Stimulated activated CD8-positive, alpha-beta memory T cell treated with anti-CD3 and anti-CD28 coated beads, Interleukin-15, amount 100 ng/mL, for 4 hours (primary cell): ENCODE measurements at places on chromosomes 12 and 14.
A peak's percentile ranks its signal among the peaks of the same experiment; 100 is the strongest.

DNA sequence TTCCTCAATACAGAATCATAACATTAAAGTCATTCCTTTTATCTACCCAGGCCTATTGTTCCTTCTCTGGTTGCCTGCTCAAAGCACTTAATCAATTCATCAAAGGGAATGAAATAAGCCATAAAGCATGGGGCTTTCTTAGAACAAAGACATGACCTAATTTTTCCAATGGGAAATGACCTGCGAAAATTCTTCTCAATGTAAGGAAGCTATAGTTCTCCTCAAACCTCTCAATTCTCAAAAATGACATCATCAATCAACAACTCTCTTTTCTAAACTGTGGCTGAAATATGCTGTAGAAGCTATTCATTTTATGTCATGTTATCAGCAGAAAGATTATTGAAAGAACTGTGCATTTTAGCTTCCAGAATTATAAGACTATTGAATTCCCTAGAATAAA lies 116.0 kb upstream of the PTPRR start:
- no peak for DNase-seq

- DNase-seq = no peak
These were observed 321.9 kb upstream of the RTL1 start for GRCh38 chr14:101225157-101226152.

DNA sequence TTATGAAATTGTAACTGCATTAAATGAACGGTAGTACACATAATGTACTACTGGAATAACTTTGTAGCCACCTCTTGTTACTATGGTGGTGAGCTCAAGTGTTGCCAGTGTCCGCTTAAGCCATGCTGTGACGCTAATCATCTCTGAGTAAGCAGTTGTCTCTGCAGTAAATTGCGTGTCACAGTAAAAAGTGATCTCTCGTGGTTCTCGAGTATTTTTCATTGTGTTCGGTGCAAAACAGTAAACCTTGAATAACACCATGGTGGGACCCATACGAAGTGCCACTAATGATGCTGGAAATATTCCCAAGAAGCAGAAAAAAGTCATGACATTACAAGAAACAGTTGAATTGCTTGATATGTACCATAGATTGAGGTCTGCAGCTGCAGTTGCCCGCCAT lies 524.8 kb downstream of the SOX5 start:
- no peak for DNase-seq

DNA sequence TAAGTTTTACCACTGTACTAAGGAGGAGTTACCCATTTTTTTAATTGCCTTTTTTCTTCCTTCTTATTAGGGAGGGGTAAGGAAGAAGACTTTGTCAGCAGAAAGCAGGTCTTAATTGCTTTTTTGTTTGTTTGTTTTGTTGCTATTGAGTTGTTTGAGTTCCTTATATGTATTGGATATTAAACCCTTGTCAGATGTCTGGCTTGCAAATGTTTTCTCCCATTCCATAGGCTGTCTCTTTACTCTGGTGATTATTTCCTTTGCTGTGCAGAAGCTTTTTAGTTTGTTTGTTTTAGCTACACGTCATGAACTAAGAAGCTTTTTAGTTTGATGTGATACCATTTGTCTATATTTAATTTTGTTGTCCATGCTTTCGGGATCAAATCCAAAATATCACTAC lies 13.3 kb downstream of the SPIC start:
- no peak for DNase-seq

DNA sequence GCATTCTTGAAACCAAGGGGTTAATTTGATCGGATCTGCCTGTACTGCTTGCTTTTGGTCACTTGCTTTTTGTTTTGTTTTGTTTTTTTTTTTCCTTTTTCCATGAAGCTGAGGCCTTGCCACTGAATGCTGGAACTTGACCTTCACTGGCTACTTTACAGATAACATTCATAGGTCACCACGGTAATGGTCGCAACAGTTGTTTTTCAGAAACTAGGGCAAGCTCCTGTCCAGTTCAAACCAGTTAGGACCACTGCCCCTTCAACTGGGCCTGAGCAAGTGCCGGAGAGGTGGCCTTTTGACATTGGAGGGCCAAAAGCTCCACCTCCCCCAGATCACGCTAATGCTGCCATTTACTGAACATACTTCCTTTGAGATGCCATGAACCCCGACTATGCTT lies 147.6 kb downstream of the FOXN3 start:
- no peak for DNase-seq

DNA sequence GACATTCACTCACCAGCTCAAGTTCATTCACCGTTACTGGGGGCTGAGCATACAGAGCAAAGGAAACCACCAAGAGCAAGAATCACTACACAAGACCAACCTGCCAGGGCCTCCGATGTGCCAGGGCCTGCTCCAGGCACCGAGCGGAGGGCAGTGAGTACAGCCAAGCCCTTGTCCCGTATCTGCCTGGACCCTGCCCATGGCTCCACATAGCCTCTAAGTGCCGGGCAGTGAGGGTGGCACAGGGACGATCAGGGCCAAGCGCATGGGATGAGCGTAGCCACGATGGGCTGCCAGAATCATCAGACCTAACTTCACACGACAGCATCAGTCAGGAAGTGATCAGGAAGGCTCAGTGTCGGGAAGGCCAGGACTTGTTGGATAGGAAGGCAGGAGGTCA lies 199.6 kb downstream of the BCL11B start:
- DNase-seq = no peak

GRCh38 chr14:54695196-54695595 lies 128.3 kb downstream of the SAMD4A start:
- no peak for DNase-seq

DNA sequence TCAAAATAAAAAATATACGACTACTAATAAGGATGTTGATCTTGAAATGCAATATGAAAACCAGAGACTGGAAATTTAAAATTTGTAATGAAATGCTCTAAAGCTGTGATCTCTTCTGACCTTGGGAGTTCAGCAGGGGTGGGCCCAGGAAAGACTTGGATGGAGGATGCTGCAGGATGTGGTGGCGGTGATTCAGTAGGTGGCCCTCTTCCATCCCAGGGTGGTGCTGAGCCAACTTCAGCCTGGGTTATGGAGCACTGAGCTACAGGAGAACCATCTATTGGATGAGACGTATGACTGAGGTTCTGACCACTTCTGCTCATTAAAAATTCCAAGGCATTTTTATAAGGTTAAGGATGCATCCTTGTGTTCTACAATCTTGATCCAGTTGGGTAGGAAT lies 6.9 kb upstream of the PDE3A start:
- DNase-seq = no peak

- DNase-seq = no peak
These were observed 191.4 kb downstream of the TTC7B start for GRCh38 chr14:90624732-90625400.

DNA sequence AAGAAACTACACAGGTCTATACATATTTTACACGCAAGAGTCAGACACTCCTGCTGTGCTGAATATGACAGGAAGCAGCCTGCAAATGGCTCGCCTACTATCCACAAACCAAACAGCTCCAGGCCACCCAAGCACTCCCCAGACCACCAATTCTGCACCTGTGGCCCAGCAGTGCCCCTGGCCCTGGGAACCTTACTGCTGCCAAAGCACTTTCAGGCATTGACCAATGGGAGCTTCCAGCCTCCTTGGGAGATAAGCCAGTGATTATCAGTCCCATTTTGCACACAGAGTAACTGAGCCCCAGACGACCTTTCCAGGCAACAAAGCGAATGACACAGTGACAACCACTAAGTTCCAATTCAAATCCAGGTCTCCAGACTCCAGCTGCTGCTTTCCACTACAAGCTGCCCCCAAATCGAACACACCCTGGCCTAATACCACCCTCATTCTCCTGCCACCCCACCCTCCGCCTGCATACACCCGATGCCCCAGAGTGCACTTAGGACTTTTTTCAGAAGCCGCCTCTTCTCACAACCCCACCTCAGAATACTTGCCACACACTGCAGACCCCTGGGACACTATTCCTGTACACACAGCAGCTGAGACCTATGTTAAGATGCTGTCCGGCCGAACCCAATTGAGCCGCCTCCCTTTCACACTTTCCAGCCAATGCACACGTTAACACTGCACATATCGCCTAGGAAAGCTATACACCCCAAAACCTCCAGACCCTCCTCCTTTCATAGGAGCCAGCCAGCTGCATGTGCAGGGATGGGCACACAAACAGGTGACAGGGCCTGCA lies 126.1 kb upstream of the PRMT8 start:
- DNase-seq = no peak

GRCh38 chr12:107126796-107127481 lies 33.6 kb upstream of the CRY1 start:
- DNase-seq = no peak

DNA sequence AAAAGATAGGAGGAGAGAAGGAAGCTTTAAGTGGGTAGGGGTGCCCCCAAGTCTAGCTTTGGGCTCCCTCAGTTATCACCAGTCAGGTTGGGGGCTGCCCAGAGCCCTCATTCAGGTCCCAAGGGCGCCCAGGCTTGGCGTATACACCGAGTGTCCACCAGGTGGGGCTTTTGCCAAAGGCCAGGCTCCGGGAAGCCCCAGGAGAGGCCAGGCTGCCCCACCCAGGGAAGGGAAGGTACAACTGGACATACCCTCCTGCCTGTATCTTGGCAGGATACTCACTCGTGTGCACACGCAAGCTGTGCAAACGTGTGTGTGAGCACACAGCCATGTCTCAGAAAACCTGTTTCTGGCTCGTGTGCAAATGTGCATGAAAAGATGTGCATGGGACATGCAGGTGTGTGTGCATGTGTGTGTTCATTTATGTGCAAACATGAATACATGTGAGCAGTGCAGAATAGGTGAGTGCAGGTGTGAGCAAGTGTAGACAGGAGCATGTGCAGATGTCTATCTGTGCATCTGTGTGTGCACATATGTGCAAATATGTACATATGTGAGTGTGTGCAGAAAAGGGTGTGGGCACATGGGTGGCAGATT lies 103.9 kb upstream of the MYL2 start:
- no peak for DNase-seq

DNA sequence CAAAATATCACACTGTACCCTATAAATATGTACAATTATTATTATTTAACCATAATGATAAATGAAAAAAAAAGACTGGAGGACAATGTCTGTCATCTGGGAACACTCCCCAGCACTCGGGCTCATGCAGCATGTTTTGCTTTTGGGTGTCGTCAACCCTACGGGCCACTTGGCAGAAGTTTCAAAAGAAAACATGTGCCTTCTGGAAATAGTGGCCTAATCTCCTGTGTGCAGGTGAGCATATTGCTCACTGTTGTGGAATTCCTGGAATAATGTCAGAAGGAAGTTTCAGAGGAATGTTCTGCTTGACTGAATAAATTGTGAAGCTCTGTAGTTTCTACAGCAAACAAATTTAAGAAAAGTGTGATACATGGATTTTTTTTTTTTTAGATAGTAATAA lies 298.3 kb downstream of the SSPN start:
- DNase-seq = no peak

DNA sequence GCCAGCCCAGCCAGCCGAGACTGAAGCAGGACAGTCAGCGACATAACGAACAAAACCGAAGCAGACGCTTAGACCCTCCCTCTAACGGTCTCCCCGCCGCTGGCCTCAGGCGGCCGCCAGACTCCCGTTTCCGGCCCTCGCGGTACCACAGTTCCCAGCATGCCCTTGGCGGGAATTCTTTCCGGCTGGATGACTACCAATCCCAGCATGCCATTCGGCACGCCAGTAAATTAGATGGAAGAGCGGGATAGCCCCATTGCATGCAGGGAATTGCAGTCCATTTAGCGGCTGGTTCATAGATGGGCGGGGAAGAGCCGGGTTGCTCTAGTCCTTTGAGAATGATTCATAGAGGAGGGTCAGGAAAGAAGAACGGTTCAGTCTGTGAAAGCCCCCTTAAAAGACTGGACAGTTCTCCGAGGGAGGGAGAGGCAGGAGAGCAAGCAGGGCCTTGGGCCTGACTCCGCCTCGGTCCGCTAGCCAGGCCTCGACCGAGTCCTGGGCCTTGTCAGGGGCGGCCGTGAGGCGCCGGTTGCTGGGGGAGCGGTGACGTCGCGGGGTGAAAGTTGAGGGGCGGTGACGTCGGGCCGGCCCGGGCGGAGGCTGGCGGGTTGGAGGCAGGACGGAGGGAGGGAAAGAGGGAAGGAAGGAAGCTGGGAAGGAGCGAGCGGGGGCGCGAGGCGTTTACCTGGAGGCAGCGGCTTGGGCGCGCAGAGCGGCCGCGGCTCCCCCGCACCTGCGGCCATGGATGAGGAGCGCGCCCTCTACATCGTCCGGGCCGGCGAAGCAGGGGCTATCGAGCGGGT lies at the start of gene RIC8B:
Gene RIC8B, plus strand, starts transcription at position 678 of the 803 bp plus-strand sequence. Its CDS starts 64 bp downstream, at position 742.
- DNase-seq = peak; percentile 67

DNA sequence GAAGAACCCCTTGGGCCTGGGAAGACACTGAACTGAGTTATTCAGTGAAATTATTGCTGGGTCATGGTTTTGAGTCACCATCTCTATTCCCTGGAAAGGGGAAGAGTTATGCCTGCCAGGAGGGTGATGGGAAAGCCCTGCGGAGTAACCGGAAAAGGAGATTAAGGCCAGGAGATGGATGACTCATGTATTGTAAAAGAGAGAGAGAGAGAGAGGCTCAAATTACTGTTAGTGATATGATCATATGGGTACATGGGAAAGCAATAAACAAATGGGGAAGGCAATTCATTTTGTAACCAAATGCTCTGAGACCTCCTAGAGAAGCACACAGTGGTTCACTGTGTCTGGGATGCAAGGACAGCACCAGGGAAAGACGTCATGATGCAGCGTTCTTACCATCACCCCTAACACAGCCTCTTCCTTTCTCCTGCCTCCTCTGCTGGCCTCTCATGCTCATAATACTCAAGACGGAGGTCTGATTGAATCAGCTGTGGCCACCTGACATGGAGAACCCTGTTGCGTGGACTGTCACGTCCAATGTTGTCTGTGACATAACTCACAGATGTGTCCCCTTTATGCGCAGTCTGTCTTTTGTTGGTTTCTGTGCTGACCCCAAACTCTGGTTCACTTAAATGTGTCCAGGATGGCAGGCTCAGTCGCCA lies 243.7 kb downstream of the TMEM132D start:
- no peak for DNase-seq

DNA sequence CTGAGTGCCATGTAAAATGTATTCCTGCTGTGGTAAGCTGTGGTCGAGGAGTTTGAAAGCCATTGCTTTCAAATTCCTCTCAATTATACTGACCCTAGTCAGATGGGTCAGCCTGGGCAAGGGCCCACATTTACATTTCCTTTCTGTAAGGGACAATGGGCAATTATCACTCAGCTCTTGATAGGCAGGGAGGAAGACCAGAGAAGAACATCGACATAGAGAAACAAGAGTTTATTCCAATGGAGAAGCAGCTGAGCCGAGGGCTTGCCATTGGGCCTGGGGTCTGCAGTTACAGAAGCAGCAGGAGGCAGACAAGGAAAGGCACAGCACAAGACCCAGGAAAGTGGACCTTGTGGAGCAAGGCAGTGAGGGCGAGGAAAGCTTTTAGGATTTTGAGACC lies 9.7 kb downstream of the NRIP2 start:
- no peak for DNase-seq

GRCh38 chr12:47833591-47834012 lies 13.9 kb upstream of the HDAC7 start:
- no peak for DNase-seq

DNA sequence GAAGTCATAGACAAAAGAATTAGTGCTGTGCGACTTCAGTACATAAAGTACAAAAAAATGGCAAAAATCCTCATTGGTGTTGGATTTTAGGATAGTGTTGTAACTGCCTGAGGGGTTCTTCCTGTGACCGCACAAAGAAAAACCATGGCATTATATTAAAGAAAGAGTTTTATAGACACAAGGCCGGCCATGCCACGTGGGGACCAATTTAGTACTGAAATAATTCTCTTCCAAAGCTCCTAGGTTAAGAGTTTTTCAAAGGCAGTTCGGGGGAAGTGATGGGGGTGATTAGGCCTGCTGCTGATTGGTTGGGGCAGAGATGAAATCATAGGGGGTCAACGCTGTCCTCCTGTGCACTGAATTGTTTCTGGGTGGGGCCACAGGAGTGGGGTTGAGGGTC lies 150.9 kb upstream of the EEA1 start:
- no peak for DNase-seq

- DNase-seq = no peak
These were observed 133.6 kb downstream of the TTLL5 start for GRCh38 chr14:75794615-75795038.
